Suppressor macrophage (primary cell): ENCODE measurements at places on chromosomes 4 and X.

- no peak for DNase-seq
Observed at GRCh38 chrX:87728459-87728858, 210.9 kb downstream of the KLHL4 start.

DNA sequence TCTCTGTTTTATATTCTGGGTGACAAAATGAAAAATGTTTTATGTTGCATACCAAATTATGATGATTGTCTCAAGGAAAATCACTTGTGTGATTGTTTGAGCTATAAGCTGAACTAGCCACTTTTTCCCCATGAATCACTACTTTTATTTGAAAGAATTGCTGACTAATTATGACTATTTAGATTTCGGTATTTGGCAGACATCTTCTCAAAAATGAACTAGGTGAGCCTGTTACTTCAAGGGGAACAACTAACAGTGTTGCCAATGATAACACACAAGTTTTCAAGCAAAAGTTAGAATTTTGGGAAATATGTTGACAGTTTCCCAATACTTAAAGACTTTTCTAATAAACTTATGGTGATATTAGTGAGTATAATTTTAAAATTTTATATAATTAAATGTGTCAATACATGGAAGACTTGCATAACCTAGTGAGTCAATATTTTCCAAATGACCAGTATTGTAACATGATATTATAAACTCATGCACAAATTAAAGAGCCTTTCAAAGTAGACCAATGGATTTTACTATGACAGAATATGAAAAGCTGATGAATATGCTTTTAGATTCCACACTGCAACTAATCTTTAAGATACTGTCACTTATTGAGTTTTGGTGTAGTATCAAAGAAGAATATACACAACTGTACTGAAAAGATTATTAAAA lies 187.7 kb upstream of the GATB start:
- DNase-seq = no peak

DNA sequence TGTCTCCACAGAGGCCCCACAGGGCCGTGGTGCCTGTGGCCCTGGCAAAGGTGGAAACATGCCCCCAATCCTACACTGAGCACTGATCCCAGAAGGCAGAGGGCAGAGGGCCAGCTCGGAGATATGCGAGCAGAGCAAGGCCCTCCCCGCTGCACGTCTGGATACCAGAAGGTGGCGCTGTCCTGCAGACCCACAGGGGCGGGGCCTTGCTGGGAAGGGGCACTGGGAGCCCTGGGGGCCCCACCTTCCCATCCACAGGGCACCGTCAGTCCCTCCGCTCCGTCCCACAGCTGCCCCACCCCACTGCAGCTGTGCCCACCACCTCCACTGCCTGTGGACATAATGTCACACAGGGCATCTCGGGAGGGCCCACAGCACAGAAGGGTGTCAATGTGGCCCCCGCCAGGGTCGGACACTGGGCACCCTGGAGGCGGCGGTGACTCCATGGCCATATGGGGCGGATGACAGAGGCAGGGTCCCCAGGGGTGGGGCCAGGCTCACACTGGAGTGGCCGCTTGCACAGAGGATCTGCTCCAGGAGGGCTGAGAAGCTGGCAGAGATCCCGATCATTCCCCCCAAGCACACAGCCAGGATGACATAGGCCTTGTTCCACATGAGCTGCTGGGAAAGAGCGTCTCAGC lies 4.8 kb downstream of the SLC49A3 start:
- DNase-seq = peak; percentile 83

- DNase-seq = no peak
Observed at GRCh38 chr4:182105416-182105815, 137.8 kb upstream of the TENM3 start.

- peak; percentile 4 for DNase-seq
Observed at GRCh38 chrX:7574325-7574724, 268.6 kb upstream of the VCX start.
